ENCODE measurements at places on chromosomes 2 and 18.

- DNase-seq = no peak
Measured at GRCh38 chr2:19580264-19580663, 221.8 kb upstream of the OSR1 start.

GRCh38 chr2:239054921-239055320 is 207.0 kb downstream of the TWIST2 start:
- DNase-seq = no peak

GRCh38 chr2:68357605-68358337 is 7.3 kb upstream of the PLEK start:
- peak; percentile 66 for DNase-seq

- no peak for DNase-seq
Measured at GRCh38 chr2:164678631-164679149, 57.4 kb upstream of the GRB14 start.

DNA sequence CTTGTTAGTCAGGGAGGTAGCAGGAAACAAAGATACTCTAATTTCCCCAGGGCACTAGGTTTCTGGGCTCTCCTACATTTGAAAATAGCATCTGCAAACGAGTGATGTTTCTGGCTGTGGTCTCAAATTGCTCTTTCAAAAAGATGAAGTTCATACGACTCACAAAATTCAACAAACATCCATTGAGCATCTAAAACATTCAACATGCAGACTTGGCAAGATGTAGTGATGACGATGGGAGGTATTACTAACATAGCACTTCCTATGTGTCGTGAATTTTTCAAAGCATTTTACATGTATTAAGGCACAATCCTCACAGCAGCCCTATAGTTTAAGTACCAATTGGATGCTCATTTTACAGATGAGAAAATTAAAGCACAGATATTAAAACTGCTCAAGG is 5.2 kb downstream of the CCBE1 start:
- no peak for DNase-seq

DNA sequence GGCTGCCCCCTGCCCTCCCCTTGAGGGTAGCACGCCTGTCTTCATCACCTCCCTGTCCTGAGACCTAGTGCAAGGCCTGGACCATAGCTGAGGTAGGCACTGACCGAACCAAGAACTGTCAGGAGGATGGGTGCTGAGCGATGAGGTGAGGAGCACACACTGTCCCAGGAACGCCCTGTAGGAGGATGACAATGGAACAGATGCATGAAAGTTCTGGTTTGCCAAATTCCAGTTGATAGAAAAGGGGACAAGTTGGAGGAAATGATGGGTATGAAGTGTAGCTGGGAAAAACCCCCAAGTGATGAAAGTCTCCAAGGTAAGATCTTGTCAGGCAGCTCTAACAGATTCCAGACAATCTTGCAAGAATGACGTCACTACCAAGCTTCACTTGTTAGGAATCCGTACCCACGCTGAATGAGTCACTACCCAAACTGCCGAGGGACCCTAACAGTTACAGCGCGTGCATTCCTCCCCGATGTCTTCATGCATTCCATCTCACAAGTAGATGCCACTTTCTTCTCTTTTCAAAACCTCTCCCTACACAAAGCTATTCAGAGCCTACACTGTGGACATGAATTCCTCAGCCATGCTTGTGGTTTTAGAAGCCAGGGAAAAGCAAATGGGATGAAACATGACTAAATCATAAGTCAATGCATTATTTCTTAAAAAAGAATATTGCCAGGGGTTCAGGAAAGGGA is 27.6 kb downstream of the MRPL33 start:
- DNase-seq = no peak

DNA sequence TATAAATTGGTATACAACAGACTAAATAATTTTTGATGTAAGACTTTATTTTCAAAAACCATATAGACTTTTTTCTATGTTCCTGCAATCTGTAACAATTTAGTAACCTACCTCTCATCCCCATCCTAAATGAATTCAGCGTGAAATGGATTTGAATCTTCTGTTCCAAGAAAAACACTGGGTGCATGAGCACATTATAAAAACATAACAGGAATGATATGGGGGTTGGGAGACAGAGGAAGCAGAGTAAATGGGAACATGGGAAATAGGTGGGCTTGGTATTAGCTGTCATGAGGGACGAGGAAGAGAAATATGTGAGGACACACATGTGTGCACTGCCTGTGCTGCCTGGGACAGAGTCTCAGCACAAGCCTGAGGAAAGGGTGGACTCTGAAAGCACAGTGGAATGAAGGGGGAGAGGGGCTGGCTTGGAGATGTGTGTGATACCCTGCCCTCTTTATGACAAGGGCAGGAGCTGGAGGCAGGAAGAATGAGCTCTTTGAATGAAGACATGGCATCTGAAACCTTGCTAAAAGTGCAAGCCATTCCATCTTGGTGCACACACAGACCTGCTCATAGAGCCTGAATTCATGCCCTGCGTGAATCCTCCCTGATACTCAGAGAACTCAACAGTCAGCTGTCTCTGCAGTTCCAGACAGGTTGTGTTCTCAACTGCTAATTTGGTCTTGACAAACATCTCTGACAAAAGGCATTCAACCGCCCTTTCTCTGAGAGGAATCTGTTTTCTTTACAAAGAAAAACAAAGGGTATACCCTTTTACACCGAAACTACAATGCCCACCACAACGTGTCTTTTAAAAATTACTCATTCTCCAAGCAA is 66.6 kb downstream of the EPB41L3 start:
- peak; percentile 66 for DNase-seq

GRCh38 chr2:109239720-109240119 is 110.7 kb downstream of the SH3RF3 start:
- no peak for DNase-seq

DNA sequence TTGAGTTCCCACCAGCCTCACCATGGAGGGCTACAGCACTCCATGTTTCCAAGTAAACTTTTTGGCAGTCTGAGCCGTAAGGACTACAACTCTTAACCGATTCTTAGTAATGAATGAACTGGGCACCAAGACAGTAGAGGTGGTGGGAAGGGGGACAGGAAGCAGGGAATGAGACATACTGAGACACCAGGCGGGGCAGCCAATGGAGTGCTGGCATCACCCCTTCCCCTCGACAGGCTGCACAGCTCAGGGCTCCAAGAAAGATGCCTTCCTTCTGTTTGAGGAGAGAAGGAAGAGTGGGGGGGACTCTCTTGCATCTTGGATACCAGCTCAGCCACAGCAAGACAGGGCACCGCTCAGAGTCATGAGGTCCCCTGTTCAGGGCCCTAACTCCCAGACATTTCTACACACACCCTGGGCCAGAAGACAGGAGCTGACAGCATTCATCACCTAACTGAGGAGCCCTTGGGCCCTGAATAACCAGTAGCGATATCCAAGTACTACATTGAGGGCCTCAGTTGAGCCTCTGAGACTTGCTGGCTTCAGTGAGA is 45.2 kb downstream of the USP34 start:
- DNase-seq = no peak

DNA sequence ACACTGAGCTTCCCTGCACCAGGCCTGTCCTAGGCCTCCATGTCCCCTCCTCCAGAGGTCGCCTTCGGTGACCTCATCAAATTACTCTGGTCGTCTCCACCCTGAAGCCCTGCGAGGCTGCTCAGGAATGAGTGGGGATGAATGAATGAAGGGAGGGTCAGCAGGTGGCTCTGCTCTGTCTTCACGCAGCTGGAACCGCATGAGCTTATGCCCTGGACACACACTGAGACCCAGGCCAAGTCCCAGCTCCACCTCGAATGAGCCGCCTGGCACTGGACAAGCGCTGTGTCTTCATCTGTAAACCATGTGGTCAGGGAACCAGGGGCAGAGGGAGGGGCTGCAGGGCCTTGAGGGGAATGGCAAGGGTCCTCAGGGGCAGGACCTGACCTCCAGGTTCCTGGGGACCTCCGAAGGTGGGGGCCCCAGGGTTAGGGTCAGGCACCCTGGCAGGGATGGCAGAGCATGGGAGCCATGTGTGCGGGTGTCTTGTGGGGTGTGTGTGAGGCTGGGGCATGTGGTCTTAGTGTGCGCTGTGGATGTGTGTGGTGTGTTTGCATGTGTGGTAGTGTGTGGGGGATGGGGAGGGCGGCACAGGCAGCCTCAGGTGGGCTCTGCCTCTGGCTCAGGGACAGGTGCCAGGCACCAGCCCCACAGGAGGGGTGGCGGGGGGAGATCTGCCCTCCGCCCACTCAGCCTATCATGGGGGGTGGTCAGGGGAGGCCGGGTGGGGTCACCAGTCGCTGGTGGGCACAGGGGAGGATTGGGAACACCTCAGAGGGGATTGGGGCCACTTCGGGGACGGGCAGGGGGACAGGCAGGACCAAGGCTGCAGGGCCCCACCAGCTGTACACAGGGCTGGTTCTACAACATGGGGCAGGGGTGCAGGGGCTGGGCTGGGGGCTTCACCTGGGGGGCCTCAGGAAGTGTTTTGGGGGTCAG is 13.9 kb downstream of the ODC1 start:
- no peak for DNase-seq

- no peak for DNase-seq
Measured at GRCh38 chr2:4174796-4175195, 471.4 kb downstream of the DCDC2C start.

GRCh38 chr2:129906139-129906860 is 73.2 kb upstream of the RAB6C start:
- DNase-seq = no peak

GRCh38 chr18:857986-858385 is 45.9 kb upstream of the YES1 start:
- DNase-seq = no peak

- DNase-seq = no peak
Measured at GRCh38 chr2:199160677-199161465, 296.9 kb downstream of the SATB2 start.

DNA sequence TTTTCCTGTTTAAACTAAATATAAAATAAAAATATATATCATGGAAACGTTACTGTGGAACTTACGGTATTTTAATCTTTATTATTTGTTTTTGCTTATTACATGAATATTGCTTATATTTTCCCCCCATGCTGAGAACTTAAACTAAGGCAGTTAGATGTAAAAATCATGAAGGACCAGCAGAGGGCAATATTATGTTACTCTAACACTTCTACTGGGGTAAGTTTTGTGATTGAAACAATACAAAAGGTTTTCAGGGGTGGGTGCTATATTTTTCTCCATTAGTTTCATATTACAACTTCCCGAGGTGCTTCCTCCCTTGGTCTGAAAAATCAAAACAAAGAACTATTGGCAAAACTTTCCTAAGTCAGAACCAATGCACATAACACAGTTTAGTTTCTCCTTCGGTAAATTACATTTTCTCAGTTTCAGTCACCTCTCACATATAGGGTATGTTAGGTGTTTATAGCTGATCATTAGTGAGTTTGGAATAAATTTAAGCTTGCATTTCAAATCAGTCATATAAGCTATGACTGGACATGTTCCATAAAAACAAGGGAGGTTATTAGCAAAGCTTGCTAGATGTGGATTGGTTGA is 54.8 kb downstream of the ZNF407 start:
- peak; percentile 73 for DNase-seq

DNA sequence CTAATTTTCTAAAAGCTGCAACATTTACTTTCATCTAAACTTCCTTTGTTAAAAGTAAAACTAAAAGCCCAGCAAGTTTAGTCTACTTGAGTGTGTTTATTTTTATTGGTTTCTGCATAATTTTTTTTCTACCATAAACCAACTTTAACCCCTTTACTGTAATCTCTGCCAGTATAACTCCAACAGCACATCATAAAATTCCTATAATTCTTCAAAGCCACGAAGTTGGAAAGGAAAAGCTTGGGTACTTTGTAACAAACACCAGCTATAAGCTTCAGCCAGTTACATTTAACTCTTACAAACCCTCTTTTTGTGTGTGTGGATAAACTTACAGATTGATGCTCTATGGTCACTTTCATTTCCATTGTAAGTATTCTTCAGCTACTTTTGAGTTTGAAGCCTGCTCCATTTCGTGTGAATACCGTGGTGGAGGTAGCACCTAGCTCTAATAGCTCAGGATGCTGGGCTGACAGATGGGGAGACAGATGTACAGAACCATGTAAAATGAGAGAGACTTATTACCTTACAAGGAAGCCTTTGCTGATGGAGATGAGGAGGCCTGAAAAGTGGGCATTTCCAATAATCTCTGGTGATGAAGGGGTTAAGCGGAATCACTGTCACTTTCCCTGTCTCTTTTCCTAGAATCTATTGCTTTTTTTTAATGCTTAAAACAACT is 42.5 kb downstream of the ZEB2 start:
- no peak for DNase-seq

GRCh38 chr2:181738563-181738962 is 58.2 kb upstream of the NEUROD1 start:
- DNase-seq = no peak

GRCh38 chr2:80256782-80257167 is 47.8 kb downstream of the LRRTM1 start:
- no peak for DNase-seq

DNA sequence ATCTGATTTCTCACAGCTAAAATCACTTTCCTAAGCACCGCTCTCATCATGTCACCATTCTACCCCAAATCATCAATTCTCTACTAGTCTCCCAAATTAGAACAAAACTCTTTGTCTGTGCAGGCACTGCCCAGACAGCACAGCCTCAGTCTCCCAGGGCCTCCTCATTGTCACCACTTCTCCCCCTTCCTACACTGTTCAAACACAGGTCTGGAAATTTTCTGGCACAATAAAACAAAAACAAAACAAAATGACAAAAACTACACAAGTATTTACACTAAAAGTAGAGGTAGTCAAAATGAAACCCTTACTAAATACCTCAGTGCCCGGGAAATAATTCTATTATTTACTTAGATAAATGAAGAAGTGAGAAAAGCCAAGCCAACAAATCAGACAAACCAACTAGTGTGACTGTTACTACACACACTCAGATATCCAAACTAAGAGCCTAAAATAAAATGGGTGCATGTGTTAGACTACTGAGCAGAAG is 156.2 kb upstream of the DNMT3A start:
- DNase-seq = no peak

DNA sequence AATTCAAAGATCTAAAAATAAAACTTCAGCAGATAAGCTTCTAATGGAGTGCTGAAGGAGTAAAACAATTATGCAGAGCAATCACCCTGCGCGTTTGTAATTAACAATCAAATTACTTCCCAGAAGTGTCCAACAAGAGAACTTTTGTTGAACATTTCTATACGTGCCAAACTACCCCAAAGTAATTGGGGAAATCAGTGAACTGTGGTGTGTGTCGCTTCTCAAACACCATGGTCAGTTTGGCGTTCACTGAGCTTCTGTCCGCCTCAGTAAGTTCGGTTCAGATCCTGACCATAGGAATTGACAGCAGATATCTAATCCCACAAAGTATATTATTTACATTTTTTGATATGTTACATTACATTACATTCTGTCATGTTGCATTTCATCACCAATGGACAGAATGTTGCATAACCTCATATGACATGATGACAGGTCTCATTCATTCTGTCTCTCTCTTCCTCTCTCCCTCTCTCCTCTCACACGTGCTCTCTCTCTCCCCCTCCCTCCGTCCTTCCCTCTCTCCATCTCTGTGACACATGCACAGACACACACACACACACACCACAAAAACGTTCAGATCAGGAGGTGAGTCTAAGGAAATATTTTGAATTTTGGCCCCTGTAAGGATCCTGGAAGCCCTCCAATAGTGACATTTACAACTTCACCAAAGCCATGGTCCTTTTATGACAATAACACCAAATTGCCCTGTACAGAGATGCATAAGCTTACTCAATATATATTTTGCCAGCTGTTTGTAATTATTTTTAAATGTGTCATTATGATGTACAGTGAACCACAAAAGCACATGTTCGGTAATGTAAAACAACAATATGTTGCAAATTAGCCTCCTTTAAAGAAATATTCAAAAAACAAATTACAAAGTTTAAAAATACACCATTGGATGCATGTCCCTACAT is 269.2 kb downstream of the FIGN start:
- no peak for DNase-seq
